Naive B cell (primary cell): ENCODE measurements at places on chromosomes 6 and 20.
A peak's percentile ranks its signal among the peaks of the same experiment; 100 is the strongest.

GRCh38 chr20:50014570-50015562, 32.1 kb downstream of the SNAI1 start:
- H3K36me3 ChIP-seq, result no peaks in the 10 kb centered on the region
- no peak for DNase-seq
- peaks cover 26% of the 10 kb centered on the region for H3K4me1 ChIP-seq
- H3K4me3 ChIP-seq, result no peak overlapping the region
- peaks cover 19% of the 10 kb centered on the region for H3K27me3 ChIP-seq

GRCh38 chr6:27720607-27721580, 191.3 kb downstream of the OR2B2 start:
- no peaks in the 10 kb centered on the region for H3K36me3 ChIP-seq
- H3K4me1 ChIP-seq, result no peaks in the 10 kb centered on the region
- H3K27me3 ChIP-seq, result peaks cover 46% of the 10 kb centered on the region
- no peak overlapping the region for H3K4me3 ChIP-seq
- H3K27ac ChIP-seq, result no peak overlapping the region

GRCh38 chr6:93305088-93305487, 114.3 kb downstream of the EPHA7 start:
- no peaks in the 10 kb centered on the region for H3K36me3 ChIP-seq
- H3K27me3 ChIP-seq, result no peaks in the 10 kb centered on the region
- no peak overlapping the region for H3K4me3 ChIP-seq
- no peak for DNase-seq
- H3K27ac ChIP-seq, result no peak overlapping the region

GRCh38 chr6:42394881-42395620, 56.7 kb downstream of the TRERF1 start:
- no peaks in the 10 kb centered on the region for H3K4me1 ChIP-seq
- DNase-seq, result no peak
- no peaks in the 10 kb centered on the region for H3K36me3 ChIP-seq
- no peak overlapping the region for H3K4me3 ChIP-seq
- no peak overlapping the region for H3K27ac ChIP-seq
- no peaks in the 10 kb centered on the region for H3K27me3 ChIP-seq

GRCh38 chr6:158002249-158002950, 20.7 kb downstream of the SYNJ2 start:
- H3K36me3 ChIP-seq, result no peaks in the 10 kb centered on the region
- no peak overlapping the region for H3K4me3 ChIP-seq
- DNase-seq, result no peak
- no peaks in the 10 kb centered on the region for H3K4me1 ChIP-seq

DNA sequence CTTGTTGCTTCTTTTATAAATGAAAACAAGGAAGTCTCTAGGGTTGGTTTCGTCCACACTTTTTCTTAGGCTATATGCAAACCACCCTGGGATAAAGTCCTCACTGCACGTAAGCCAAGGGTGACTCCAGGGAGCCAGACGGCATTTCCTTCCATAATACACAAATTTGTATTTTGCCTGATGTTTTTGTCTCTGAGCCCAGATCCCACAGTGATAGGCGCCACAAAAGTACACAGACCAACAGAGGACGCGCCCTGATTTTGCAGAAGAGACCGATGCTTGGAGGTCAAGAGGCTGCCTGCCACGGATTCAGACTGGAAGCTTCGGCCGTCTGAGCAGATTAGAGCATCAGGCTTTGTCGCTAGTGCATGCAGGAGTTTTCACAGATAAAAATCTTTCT, 22.8 kb downstream of the FOXQ1 start:
- no peaks in the 10 kb centered on the region for H3K4me1 ChIP-seq
- no peak overlapping the region for H3K27ac ChIP-seq
- no peak overlapping the region for H3K4me3 ChIP-seq
- H3K27me3 ChIP-seq, result peaks cover 73% of the 10 kb centered on the region
- peaks cover 4% of the 10 kb centered on the region for H3K36me3 ChIP-seq

- no peak overlapping the region for H3K4me3 ChIP-seq
- peaks cover 18% of the 10 kb centered on the region for H3K27me3 ChIP-seq
- no peaks in the 10 kb centered on the region for H3K4me1 ChIP-seq
- H3K27ac ChIP-seq, result no peak overlapping the region
- H3K36me3 ChIP-seq, result no peaks in the 10 kb centered on the region
Measured at GRCh38 chr6:28064272-28064671, 16.1 kb upstream of the ZNF165 start.

GRCh38 chr6:149563203-149563927, 2.8 kb upstream of the GINM1 start:
- H3K27me3 ChIP-seq, result no peaks in the 10 kb centered on the region
- no peak overlapping the region for H3K4me3 ChIP-seq
- H3K36me3 ChIP-seq, result no peaks in the 10 kb centered on the region
- H3K4me1 ChIP-seq, result peaks cover 3% of the 10 kb centered on the region

DNA sequence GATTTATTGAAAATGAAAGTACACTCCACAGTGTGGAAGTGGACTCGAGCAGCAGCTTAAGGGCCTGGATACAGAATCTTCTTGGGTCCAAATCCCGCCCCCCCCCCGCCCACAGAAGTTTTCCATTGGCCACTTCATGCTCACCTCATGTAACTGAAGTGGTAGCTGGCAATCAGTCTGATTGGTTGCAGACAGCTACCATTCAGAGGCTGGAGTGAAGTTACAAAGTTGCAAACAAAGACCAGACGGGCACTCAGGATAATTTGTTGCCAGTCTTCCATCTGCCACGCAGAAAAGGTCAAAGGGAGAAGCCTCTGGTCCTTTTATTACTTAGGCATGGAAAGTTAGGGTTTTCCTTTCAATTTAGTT, 25.8 kb upstream of the FABP7 start:
- H3K27ac ChIP-seq, result no peak overlapping the region
- DNase-seq, result no peak
- peaks cover 14% of the 10 kb centered on the region for H3K4me1 ChIP-seq
- H3K36me3 ChIP-seq, result no peaks in the 10 kb centered on the region
- H3K27me3 ChIP-seq, result no peaks in the 10 kb centered on the region

DNA sequence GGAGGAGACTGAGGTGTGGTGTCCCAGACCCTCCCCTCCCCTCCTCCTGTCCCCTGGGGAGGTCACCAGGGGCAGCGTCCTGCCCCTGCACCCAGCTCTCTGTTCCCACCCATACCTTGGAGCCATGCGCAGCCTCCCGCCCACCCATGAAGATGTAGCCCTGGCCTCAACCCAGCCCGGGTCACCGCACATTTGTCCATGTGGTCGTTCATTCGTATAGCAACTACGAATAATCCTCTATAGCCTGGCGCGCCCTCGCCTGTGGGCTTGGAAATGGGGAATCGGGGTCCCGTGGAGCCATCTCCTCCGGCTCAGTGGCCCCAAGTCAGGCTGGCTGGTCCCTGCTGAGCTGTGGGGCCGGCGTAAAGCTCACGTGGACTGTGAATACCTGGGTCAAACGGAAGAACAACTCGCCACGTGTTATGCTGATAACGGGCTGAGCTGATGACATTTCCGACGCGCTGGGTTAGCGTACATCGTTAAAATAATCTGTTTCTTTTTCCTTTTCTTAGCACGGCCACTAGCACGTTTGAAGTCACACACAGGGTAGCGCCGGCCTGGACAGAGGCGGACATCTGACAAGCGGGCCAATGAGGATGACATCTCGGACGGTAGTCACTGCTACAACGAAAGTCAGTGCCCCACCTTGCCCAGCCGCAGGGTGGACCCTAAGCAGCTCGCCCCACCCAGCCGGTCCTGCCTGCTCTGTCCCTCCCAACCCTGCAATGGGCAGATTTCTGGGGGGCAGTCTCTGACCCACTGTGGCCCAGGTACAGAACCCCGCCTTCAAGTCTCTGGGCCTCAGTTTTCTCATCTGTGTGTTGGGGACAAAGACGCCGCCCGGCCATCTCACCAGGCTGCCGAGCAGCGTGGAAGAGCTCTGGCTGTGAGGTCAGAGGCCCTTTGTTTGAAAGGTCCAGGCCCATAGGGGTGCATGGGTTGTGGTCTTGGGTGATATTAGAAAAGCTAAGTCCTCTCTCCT, 19.8 kb upstream of the RBBP8NL start:
- no peak overlapping the region for H3K4me3 ChIP-seq
- no peak overlapping the region for H3K27ac ChIP-seq
- no peaks in the 10 kb centered on the region for H3K4me1 ChIP-seq

DNA sequence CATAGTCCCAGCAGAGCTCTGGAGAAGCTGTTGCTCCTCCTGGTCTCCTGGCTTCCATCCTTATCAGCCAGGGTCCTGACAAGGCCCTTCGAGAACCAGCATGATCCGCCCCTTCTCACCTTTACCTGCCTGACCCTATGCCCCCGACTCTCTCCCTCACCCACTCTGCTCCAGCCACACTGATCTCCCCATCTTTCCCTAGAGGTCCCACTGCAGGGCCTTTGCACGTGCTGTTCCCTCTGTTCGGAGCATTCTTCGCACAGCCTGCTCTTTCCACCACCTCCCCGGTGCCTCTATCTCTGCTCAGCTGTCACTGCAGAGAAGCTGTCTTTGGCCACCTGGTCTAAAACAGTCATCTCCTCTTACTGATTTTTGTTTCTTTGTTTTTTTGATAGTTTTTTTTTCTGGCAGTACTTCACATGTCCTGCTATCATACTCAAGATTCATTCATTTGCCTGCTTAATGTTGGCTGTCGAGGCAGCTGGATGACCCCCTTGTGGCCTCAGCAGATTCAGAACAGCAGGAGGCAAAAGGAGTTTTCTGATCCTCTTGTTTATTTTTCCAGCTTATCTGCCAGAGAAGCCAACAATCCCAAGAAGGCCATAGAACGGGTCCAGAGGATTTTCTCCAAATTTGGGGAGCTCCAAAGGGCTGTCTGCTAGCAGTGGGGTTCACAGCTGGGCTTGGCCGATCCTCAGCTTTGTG, 1.6 kb upstream of the PTGIS start:
- H3K27ac ChIP-seq, result no peak overlapping the region
- peaks cover 5% of the 10 kb centered on the region for H3K36me3 ChIP-seq
- DNase-seq, result no peak
- H3K4me3 ChIP-seq, result no peak overlapping the region
- H3K4me1 ChIP-seq, result peaks cover 4% of the 10 kb centered on the region
- H3K27me3 ChIP-seq, result peaks cover 37% of the 10 kb centered on the region

GRCh38 chr6:73134588-73134987, 90.7 kb downstream of the KHDC1L start:
- H3K27ac ChIP-seq, result peak overlapping the region; percentile 87
- H3K4me3 ChIP-seq, result no peak overlapping the region
- peaks cover 11% of the 10 kb centered on the region for H3K4me1 ChIP-seq
- H3K27me3 ChIP-seq, result no peaks in the 10 kb centered on the region
- peaks cover 8% of the 10 kb centered on the region for H3K36me3 ChIP-seq

DNA sequence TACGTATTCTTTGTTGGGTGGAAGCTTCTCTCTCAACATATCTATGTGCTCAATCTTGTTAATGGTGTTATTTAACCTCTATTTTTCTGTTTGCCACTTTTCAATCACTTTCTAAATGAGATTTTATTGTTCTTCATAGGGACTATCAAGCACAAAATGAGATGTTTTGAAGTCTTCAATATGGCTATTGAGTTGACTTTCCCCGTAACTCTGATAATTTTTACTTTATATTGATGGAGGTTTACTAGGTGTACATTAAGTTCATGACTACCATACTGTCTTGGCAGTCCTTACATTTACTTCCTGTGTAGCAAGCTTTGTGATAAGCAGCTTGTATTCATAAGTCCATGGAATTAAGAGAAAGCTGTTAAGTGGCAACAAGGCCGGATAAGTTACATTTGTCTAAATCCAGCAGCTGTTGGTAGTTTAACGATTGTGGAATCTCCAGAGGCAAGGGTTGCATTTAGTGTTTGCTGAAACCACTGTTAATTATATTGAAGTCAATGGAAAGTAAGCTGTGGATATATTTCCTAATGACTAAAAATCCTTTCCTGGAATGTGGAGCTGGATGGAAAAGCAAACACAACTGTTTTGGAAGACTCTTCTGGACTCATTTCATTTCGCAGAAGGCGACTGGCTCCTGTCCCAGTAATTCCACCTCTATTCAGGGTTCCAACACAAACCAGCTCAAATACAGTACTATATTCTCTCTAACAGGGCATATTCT, 57.3 kb upstream of the SMIM29 start:
- H3K36me3 ChIP-seq, result no peaks in the 10 kb centered on the region
- H3K27me3 ChIP-seq, result no peaks in the 10 kb centered on the region
- H3K4me1 ChIP-seq, result peaks cover 33% of the 10 kb centered on the region
- no peak for DNase-seq
- H3K27ac ChIP-seq, result no peak overlapping the region

DNA sequence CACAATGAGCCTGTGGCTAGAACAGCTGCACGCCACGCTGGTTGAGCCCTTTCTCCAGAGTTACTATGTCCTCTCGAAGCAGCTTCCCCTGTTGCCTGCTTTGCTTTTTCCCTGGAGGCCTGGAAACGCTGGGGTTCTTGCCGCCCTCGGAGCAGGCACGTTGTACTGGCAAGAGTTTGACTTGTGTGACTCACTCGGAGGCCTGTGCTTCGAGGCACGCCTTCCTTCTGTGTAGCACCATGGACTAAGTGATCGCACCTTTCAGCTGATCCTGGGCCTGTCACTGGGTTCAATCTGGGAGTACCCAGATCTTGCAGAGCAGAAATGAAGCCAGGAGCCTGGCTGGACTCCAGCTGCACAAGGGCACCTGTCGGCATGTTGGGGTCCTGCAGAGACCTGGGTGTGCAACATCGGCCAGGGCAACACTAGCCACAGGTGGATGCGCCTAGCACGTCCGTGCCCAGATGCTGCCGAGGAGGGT, 5.2 kb downstream of the INSM1 start:
- peaks cover 5% of the 10 kb centered on the region for H3K36me3 ChIP-seq
- H3K27ac ChIP-seq, result no peak overlapping the region
- no peak overlapping the region for H3K4me3 ChIP-seq
- peaks cover 5% of the 10 kb centered on the region for H3K4me1 ChIP-seq

DNA sequence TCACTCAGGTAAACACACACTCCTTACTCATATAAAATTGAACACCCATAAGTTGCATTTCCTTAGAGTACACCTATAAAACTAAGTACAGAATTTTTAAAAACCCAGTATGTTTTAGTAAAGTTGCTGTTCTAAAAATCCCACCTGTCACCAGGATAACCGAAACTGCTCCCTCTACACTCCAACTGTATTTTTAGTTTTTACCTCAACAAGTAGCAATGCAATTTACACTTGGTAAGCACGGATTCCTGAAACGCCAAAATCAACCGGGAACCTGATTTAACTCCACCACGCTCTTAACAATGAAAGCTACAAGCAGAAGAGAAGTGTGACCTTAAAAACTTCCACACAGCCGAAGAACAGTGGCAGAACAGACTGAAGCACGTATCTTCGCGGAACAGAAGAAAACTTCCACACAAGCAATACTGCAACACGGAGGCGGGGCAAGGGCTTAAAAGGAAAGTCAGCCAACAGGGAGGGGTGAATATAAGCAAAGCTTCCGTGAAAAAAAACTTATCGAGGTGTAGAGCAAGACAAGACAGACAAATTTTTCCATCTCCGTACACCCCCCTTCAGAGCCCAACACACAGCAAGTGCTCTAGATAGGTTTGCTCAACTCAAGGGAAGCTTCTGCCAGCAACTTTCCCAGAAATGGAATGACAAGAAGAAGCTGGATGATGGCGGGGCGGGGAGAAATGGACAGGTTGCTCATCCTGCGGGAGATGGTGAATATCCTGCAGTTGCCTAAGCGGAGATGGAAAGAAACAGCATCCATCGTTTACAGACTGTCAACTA, 1.4 kb downstream of the STAU1 start:
- DNase-seq, result peak; percentile 33
- no peaks in the 10 kb centered on the region for H3K36me3 ChIP-seq
- peak overlapping the region; percentile 94 for H3K27ac ChIP-seq
- peaks cover 26% of the 10 kb centered on the region for H3K4me1 ChIP-seq
